ENCODE measurements at places on chromosomes 3 and 15.

DNA sequence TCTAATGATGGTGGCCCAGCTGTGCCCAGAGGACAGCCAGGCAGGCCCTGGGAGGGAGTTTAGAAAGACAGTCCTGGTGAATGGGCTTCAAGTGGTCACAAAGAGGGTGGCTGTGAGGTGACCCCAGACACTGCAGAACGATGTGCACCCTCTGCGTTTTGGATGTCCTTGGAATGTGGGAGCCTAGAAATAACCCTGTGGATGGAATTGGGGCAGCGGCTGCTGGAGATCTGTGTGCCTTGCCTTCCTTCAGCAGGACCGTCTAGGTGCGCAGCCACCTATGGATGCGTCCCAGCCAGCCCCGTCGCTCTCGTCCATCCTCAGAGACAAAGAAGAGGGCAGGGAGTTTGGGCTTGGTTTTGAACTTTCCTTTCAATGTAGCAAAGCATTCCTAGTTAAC is 46.5 kb downstream of the KLHL25 start:
- no peaks in the 10 kb centered on the region for H3K27me3 ChIP-seq
- H3K27ac ChIP-seq: no peak overlapping the region

- H3K27me3 ChIP-seq: no peaks in the 10 kb centered on the region
- no peak overlapping the region for H3K27ac ChIP-seq
- peaks cover 4% of the 10 kb centered on the region for H3K4me1 ChIP-seq
- no peak overlapping the region for H3K4me3 ChIP-seq
- no peak for DNase-seq
- no peaks in the 10 kb centered on the region for H3K36me3 ChIP-seq
These were observed 131.3 kb upstream of the KCNMB2 start for GRCh38 chr3:178404961-178405360.

- no peaks in the 10 kb centered on the region for H3K27me3 ChIP-seq
- no peak for DNase-seq
- no peaks in the 10 kb centered on the region for H3K36me3 ChIP-seq
- H3K27ac ChIP-seq: no peak overlapping the region
- H3K4me1 ChIP-seq: no peaks in the 10 kb centered on the region
- H3K4me3 ChIP-seq: no peak overlapping the region
These were observed 47.0 kb downstream of the HCN4 start for GRCh38 chr15:73321496-73322450.

GRCh38 chr3:59318881-59319280 is 269.1 kb upstream of the CFAP20DC start:
- no peaks in the 10 kb centered on the region for H3K36me3 ChIP-seq
- no peak overlapping the region for H3K4me3 ChIP-seq
- H3K27me3 ChIP-seq: no peaks in the 10 kb centered on the region
- H3K27ac ChIP-seq: no peak overlapping the region
- H3K4me1 ChIP-seq: no peaks in the 10 kb centered on the region
- DNase-seq: no peak

DNA sequence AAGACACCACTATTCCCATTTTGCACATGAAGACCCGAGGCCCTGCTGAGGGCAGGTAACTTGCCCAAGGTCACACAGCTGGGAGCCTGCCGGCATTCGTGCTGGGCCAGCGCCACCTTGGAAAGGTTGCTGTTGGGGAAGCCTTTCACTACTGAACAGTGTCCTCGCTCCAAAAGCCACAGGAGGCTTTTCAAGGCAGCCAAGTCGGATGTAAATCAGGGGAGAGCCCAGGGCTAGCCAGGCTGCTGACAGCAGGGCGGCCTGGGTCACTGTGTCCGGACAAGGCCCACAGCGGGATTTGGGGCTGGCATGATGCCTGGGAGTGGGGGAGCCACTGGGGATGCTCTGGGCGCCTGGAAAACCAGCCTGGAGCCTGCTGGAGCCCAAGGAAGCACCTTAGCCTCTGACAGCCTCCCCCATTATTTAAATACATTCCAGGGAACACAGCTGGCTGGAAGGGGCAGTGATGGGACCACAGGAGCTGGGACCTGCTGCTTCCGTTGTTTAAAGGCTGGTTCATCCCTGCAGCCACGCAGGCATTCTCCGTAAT is 10.5 kb downstream of the SLC6A6 start:
- H3K4me3 ChIP-seq: no peak overlapping the region
- DNase-seq: no peak
- peaks cover 8% of the 10 kb centered on the region for H3K36me3 ChIP-seq
- H3K4me1 ChIP-seq: peaks cover 20% of the 10 kb centered on the region

- H3K4me3 ChIP-seq: no peak overlapping the region
- no peak overlapping the region for H3K27ac ChIP-seq
- no peaks in the 10 kb centered on the region for H3K27me3 ChIP-seq
- H3K4me1 ChIP-seq: no peaks in the 10 kb centered on the region
- DNase-seq: no peak
These were observed 27.6 kb downstream of the ZNF860 start for GRCh38 chr3:32009101-32009500.

DNA sequence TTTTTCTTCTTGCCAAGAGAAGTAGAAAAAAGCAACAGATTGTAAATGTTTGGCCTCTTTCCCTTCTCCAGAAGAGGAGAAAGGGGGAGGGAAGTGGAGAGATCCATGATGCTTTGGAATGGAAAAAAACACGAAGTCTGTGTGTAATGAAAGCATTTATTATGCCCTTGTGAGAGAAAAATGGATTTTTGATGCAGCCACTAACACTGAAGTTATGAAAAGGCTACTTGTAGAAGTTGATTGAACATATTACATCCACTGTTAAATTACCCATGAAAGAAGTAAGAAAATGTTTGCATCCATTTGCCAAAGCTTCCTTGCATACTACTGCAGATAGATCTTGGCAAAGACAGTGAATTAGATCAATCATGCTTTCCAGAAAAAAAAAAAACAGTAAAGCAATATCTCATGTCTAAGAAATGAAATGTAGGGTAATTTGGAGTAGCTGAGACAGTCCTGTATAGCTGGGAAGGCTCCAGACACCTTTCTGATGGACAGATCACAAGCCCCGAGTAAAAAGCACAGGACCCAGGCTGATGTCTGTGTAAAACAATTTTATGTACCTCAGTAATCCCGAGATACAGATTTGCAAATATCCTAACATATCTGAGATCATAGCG is 295.5 kb downstream of the PLOD2 start:
- H3K27me3 ChIP-seq: no peaks in the 10 kb centered on the region
- no peak for DNase-seq
- no peaks in the 10 kb centered on the region for H3K4me1 ChIP-seq
- no peak overlapping the region for H3K4me3 ChIP-seq
- no peak overlapping the region for H3K27ac ChIP-seq
- H3K36me3 ChIP-seq: no peaks in the 10 kb centered on the region
